MM.1S (cell line): ENCODE measurements at places on chromosomes 3 and 15.
A peak's percentile ranks its signal among the peaks of the same experiment; 100 is the strongest.

- DNase-seq, result no peak
- H3K36me3 ChIP-seq, result no peaks in the 10 kb centered on the region
- H3K4me1 ChIP-seq, result no peaks in the 10 kb centered on the region
Observed at GRCh38 chr3:68483601-68484000, 448.7 kb downstream of the TAFA4 start.

GRCh38 chr3:148839805-148840204 lies 12.2 kb downstream of the CPB1 start:
- H3K27me3 ChIP-seq, result no peaks in the 10 kb centered on the region
- H3K4me1 ChIP-seq, result peaks cover 36% of the 10 kb centered on the region
- DNase-seq, result peak; percentile 79

DNA sequence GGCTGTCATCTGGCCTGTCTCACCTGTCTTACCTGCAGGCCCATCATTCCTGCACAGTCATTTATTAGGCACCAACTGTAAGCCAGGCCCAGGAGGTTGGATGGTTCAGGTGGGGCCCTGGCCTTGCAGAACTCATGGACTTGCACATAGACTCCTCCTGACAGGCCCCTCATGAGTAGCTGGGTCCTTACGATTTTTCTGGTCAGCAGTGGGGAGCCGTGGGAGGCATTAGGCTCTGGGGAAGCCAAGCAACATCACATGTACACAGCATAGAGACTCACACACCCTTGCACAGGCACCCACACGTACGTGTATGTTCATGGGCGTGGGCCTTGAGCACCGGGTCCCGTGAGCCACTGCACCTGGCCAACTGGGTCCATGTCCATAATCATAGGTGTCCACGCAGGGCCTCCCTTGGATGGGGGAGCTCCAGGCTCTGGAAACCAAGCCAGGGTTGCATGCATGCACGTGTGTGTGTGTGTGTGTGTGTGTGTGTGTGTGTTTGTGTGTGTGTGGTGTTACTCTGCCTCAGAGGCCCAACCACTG lies 20.3 kb downstream of the CISH start:
- DNase-seq, result no peak
- no peaks in the 10 kb centered on the region for H3K27me3 ChIP-seq
- H3K36me3 ChIP-seq, result no peaks in the 10 kb centered on the region
- H3K27ac ChIP-seq, result peak overlapping the region; percentile 38; the same call in 1 of the 2 replicates
- 0 out of 2 replicates have a peak, but pooled peaks cover 8% of the 10 kb centered on the region for H3K4me1 ChIP-seq

DNA sequence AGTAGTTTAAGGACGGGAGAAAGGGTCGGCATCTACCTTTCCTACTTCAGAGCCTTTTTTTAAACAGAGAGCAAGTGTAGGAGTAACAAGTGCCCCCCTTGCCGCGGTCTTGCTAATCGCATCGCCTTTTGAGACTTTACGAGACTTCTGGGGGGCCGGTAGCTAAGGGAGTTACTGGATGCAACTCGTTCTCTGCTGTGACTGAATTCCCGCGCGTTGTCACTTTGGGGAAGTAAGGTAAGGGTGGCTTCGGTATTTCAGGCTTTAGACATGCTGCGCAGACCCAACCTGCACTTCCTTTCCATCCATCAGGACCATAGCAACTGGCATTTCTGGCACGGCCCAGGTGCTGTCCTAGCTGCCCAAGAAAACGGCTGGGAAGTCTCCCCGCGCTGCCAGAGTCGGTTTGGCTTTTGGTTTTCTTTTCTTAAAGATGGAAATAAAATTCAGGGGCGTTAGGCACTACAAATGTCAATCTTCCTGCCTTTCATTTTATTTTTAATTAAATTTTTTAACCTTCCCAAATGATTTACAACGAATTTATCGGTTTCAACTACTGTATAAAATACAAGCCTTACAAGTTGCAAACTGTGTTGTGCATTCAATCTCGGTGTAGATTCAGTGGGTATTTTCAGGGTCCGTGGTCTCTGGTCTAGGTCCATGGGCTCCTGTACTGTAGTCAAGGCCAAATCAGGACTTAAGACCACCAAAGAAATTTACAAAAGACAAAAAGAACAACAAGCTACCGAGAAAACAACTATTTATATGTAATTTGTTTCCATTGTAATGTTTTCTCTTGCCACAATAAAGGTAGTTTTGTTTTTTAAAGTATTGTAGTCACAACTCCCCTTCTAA lies 3.5 kb downstream of the MECOM start:
- no peak overlapping the region for H3K4me3 ChIP-seq
- no peaks in the 10 kb centered on the region for H3K36me3 ChIP-seq
- DNase-seq, result no peak
- no peaks in the 10 kb centered on the region for H3K4me1 ChIP-seq
- peaks cover 34% of the 10 kb centered on the region for H3K27me3 ChIP-seq

- H3K4me3 ChIP-seq, result no peak overlapping the region
- no peaks in the 10 kb centered on the region for H3K27me3 ChIP-seq
Observed at GRCh38 chr3:187255314-187255713, 36.2 kb downstream of the MASP1 start.

DNA sequence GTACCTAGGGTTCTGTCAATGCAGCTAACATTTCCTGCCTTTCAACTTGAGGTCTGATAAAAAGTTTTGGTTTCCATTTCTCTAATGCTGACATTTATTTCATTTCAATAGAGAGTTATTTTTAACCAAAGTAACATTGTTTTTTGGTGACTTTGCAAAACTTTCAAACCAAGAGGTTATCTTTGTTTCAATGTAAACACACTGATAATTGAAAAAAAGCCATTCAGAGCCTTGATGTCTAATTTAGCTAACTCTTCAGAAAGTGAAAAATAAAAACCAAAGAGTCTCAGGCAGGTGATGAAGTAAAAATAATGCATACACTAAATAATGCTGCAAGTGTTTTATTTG lies 9.6 kb upstream of the TIPARP start:
- H3K4me3 ChIP-seq, result peak overlapping the region; percentile 32
- H3K27ac ChIP-seq, result peak overlapping the region; percentile 74
- no peaks in the 10 kb centered on the region for H3K36me3 ChIP-seq
- DNase-seq, result peak; percentile 97
- H3K4me1 ChIP-seq, result peaks cover 51% of the 10 kb centered on the region

DNA sequence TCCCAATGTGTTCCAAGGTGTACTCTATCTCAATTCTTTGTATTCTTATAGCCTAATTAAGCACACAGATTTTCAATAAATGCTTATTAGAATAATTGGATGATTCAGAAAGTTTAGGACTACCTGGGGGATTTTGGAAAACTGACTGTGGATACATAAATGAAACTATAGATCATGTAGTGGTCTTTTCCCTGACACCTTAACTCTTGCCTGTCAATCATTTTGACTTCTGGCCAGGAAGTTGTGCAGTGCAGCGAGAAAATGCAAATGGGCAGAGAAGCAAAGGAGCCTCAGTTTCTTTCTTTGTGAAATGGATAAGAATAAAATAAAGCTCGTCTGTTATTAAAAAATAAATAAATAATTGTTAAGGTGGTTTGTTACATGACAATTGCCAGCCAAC lies 47.4 kb upstream of the DCLK3 start:
- no peaks in the 10 kb centered on the region for H3K4me1 ChIP-seq
- no peaks in the 10 kb centered on the region for H3K27me3 ChIP-seq
- no peak overlapping the region for H3K27ac ChIP-seq
- no peak overlapping the region for H3K4me3 ChIP-seq
- H3K36me3 ChIP-seq, result no peaks in the 10 kb centered on the region

GRCh38 chr3:142086581-142087090 lies 62.7 kb downstream of the TFDP2 start:
- no peak overlapping the region for H3K27ac ChIP-seq
- no peaks in the 10 kb centered on the region for H3K4me1 ChIP-seq
- DNase-seq, result no peak

- no peaks in the 10 kb centered on the region for H3K27me3 ChIP-seq
- no peak for DNase-seq
- H3K4me1 ChIP-seq, result peaks cover 8% of the 10 kb centered on the region; the same call in 1 of the 2 replicates
- no peak overlapping the region for H3K4me3 ChIP-seq
Observed at GRCh38 chr3:195129644-195130492, 141.1 kb downstream of the XXYLT1 start.

DNA sequence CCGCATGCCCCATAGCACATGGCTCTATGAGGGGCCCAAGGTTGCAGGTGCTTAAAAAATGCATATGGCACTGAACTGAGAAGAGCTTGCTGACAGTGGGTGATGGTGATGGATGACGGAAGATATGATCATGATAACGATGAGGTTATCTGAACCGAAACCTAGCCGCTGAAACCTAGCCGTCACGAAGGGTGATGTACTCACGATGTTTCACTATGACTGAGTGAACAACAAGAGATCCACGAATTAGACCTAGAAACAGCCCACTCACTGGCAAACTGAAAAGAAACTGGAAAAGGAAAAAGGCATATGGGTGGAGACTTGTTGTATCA lies 57.6 kb upstream of the BCL6 start:
- no peaks in the 10 kb centered on the region for H3K36me3 ChIP-seq
- 0 out of 2 replicates have a peak, but pooled peaks cover 6% of the 10 kb centered on the region for H3K4me1 ChIP-seq
- H3K27ac ChIP-seq, result no peak overlapping the region
- DNase-seq, result no peak
- no peak overlapping the region for H3K4me3 ChIP-seq

- DNase-seq, result peak; percentile 52
- H3K4me1 ChIP-seq, result peaks cover 19% of the 10 kb centered on the region
- H3K27ac ChIP-seq, result no peak overlapping the region
- H3K4me3 ChIP-seq, result no peak overlapping the region
Observed at GRCh38 chr3:149174901-149175300, 45.5 kb downstream of the HPS3 start.

GRCh38 chr3:117550766-117551165 lies 841.2 kb downstream of the TUSC7 start:
- peaks cover 11% of the 10 kb centered on the region for H3K4me1 ChIP-seq
- no peaks in the 10 kb centered on the region for H3K36me3 ChIP-seq
- H3K27me3 ChIP-seq, result no peaks in the 10 kb centered on the region
- H3K4me3 ChIP-seq, result no peak overlapping the region
- no peak for DNase-seq
- no peak overlapping the region for H3K27ac ChIP-seq

- H3K4me1 ChIP-seq, result no peaks in the 10 kb centered on the region
- H3K27me3 ChIP-seq, result no peaks in the 10 kb centered on the region
- no peak overlapping the region for H3K27ac ChIP-seq
- H3K4me3 ChIP-seq, result no peak overlapping the region
- H3K36me3 ChIP-seq, result no peaks in the 10 kb centered on the region
- no peak for DNase-seq
Observed at GRCh38 chr3:98809557-98809956, 46.4 kb downstream of the ST3GAL6 start.

DNA sequence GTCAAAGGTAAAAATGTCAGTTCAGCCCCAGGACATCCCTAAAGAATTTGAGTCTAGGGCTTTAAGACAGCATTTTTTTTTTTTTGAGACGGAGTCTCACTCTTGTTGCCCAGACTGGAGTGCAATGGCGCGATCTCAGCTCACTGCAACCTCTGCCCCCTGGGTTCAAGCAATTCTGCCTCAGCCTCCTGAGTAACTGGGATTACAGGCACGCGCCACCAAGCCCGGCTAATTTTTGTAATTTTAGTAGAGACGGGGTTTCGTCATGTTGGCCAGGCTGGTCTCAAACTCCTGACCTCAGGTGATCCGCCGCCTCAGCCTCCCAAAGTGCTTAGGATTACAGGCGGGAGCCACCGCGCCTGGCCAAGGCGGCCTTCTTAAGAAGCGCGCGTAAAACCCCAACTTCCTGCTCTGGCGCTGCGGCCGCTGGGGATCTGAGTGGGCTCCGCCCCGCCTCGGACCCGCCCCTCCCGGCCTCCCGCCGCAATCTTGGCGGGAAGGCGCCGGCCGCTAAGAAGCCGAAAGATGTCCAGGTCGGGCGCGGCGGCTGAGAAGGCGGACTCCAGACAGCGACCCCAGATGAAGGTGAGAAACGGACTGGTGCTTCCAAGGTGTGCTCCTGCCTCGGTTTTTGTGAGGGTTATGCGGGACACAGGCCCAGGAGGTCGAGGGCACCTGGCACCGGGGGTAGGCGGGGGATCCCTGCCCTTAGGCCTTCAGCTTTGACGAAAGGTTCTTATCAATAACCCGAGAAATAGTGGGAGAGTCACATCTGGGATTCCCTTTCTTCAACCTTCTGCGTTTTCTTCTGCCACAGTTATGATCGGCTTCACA lies at the start of gene WDR76:
Gene WDR76 (plus strand): TSS at position 495 of the 834 bp plus-strand sequence. CDS start 31 bp downstream, at position 526.
- DNase-seq, result peak; percentile 92
- H3K27ac ChIP-seq, result peak within 1 kb of the TSS; percentile 54
- peaks cover 7% of the 10 kb centered on the region for H3K4me1 ChIP-seq
- H3K4me3 ChIP-seq, result peak within 1 kb of the TSS; percentile 85

DNA sequence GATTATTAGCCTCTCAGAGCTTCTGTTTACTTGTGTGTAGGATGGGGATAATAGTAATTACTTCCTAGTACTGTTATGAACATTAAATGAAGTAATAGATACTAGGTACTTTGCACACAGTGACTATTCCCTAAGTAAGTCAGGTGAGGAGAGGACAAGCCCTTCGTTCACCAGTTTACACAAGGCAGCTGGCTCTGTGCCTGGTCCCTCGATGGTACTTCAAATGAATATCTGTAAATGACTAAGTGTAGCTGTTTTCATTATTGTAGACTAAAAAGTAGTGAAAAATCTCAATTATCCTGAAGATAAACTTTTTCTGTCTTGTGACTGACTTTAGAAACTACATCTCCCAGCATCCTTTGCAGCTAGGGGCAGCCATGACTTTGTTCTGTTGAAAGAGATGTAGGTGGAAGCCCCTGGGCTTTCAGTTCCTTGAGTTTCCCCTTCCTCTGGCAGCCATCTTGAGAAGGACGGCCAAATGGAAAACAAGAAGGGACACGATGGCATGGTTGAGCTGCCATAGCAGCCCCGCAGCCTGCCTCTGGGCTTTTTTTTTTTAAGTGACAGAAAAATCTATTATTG lies 11.7 kb upstream of the WNT7A start:
- no peaks in the 10 kb centered on the region for H3K36me3 ChIP-seq
- no peak for DNase-seq
- peaks cover 33% of the 10 kb centered on the region for H3K27me3 ChIP-seq
- no peak overlapping the region for H3K27ac ChIP-seq

GRCh38 chr3:24046214-24046613 lies 101.1 kb downstream of the NR1D2 start:
- DNase-seq, result no peak
- H3K27ac ChIP-seq, result no peak overlapping the region
- no peaks in the 10 kb centered on the region for H3K27me3 ChIP-seq
- H3K4me1 ChIP-seq, result peaks cover 7% of the 10 kb centered on the region; the same call in 1 of the 2 replicates

DNA sequence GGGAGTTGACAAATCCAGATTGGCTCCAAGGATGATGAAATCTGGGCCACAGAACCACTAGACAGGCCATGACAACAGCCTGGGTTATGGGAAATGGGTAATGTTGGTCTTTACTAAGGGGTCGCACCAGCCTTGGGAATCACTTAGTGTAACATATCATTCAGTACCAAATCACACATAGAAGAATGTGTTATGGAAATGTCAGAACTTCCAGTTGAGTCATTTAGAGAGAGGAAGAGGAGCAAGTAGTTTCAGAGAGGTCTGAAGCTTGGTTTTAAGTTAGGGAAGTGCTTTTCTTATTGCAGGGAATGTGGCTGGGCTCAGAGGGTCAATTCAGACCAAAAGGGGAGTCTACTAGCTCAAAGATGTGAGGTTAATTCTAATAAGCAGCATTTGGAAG lies 241.6 kb upstream of the ZPLD1 start:
- H3K4me3 ChIP-seq, result no peak overlapping the region
- no peak overlapping the region for H3K27ac ChIP-seq
- no peaks in the 10 kb centered on the region for H3K36me3 ChIP-seq
- DNase-seq, result no peak
- H3K27me3 ChIP-seq, result no peaks in the 10 kb centered on the region
- H3K4me1 ChIP-seq, result no peaks in the 10 kb centered on the region
